Stimulated activated CD8-positive, alpha-beta memory T cell treated with anti-CD3 and anti-CD28 coated beads, Interleukin-4, amount 100 ng/mL, for 1 hour (primary cell): ENCODE measurements at places on chromosomes 7 and 10.

- no peak for DNase-seq
These were observed 36.2 kb downstream of the HERPUD2 start for GRCh38 chr7:35658606-35659201.

GRCh38 chr10:76248649-76249200 is 817.3 kb downstream of the LRMDA start:
- DNase-seq: no peak

DNA sequence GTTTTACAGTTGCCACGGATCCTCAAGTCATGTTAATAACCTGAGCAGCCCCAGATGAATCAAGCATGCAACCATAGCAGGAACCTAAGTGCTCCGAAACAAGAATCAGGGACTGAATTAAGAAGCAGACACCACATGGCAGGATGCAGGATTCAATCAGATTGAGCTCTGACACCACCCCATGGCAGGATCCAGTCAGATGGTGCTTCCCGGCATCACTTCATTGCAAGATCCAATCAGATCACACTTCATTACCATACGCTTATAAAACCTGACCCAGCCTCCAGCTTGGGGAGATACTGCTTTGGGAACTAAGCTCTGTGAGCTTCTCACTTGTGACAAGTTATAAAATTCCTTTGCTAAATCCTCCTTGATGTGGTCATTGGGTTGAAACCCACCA is 55.3 kb downstream of the ABCB4 start:
- no peak for DNase-seq

DNA sequence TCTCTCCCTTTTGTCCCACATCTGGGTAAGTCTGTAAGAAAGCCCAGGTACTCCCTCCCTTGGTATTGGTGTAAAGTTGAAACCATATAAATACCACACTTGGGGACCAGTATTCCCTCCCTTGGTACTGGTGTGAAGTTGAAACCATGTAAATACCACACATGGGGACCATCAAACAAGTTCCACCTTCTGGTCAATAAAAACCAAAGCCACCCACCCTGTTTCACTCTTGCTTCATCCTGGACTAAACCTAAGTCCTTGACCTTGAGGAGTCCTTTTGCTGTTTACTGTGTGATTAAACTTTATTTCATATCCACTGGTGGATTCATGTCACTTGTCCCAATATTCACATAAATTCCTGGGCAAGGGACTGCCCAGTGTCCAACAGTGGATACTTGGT is 8.4 kb downstream of the P4HA1 start:
- no peak for DNase-seq

DNA sequence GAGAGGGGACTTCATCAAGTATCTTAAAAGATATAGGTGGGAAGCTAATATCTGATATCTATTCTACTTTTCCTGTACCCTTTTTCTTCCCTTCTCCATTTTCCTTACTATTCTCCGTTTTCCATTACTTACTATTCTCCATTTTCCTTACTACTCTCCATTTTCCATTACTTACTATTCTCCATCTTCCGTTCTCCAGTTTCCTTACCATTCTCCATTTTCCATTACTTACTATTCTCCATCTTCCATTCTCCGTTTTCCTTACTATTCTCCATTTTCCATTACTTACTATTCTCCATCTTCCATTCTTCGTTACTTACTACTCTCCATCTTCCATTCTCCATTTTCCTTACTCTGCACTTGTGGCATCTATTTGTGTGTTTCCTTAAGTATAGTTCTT is 39.3 kb downstream of the STEAP4 start:
- no peak for DNase-seq
